ENCODE measurements at places on chromosomes 2 and 18.

DNA sequence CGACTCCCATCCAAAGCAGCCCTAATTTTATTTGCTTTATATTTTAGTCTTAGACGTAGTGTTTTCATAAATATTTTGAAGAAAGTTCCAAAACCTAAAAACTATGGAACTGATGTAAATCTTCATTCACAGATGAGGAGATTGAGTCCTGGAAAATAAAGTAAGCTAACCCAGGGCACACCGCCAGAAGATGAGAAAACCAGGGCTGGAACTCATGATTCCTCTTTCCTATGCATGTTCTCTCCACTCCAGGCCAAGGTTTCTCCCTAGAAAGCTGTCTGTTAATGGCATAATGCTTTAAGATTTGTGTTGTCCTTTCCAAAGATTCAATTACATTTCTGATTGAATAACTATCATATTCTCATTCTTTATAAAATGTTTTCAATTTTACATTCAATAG is 78.4 kb upstream of the ZC3H15 start:
- no peak for DNase-seq

DNA sequence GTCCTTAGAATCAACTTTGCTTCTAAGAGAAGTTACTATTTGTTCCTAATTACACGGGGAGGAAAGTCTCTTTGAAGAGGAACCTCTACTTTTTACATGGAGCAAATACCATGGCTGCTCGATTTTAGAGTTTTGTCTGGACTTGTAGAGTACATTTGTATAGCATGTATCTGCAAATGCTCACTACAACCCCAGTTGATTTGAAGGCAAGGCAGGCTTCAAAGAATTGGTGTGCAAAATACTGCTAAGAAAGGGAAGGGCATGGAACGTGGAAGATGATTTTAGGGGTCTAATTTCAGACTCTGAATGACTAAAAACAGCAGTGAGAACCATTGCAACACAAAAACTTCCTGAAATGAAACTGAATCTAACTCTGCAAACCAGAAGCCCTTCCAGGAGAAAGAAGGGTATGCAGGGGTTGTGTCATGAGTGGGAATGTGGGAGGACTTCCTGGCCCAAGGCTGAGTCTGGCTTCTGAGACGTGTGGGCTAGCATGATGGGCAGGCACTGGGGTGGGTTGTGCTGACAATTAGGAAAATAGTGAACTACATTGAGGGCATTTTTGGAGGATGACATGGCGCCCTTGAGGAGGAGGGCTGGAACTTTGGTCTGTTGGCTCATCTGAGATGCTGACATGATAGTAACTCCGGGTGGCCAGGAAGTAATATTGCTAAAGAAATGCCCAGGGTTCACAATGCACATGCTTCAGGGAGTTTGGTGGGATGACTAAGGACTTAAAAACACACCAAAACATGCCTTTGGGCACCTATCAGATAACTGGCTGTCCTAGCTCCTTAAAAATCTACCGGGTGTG is 18.9 kb upstream of the IL1R2 start:
- DNase-seq = no peak

GRCh38 chr2:11809586-11810236 is 63.3 kb downstream of the LPIN1 start:
- DNase-seq = no peak

GRCh38 chr2:74349889-74350288 is 6.7 kb upstream of the SLC4A5 start:
- DNase-seq = no peak

DNA sequence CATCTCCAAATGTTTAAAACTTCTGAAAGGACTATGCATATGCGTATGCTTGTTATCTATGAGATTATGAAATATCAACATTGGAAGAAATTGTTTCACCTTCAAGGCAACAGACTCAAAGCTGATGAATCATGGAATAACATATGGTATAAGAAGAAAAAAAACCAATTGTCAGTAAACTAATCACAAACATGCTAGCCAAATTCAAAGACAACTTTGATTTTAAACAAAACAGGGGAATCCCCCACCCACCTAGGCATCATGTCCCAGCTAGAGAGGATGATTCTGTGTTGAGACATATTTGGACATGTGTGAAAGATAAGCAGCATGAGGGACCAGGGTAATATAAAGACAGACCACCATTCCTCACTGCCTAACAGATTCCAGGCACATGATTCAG is 147.7 kb downstream of the WDPCP start:
- DNase-seq = no peak

Measured in stimulated activated CD8-positive, alpha-beta memory T cell treated with anti-CD3 and anti-CD28 coated beads, Interleukin-7, amount 100 ng/mL, for 1 hour (primary cell).